Stimulated activated CD4-positive, alpha-beta T cell treated with anti-CD3 and anti-CD28 coated beads, Interleukin-12 subunit alpha, Interleukin-12 subunit beta, amount 100 ng/mL, for 48 hours (primary cell): ENCODE measurements at places on chromosomes 2 and 18.

- no peak for DNase-seq
Observed at GRCh38 chr2:119730671-119731177, 29.0 kb upstream of the PTPN4 start.

GRCh38 chr2:171547256-171547655 is 25.0 kb downstream of the CYBRD1 start:
- no peak for DNase-seq

- DNase-seq, result no peak
Observed at GRCh38 chr18:59719544-59720181, 22.4 kb upstream of the CCBE1 start.

DNA sequence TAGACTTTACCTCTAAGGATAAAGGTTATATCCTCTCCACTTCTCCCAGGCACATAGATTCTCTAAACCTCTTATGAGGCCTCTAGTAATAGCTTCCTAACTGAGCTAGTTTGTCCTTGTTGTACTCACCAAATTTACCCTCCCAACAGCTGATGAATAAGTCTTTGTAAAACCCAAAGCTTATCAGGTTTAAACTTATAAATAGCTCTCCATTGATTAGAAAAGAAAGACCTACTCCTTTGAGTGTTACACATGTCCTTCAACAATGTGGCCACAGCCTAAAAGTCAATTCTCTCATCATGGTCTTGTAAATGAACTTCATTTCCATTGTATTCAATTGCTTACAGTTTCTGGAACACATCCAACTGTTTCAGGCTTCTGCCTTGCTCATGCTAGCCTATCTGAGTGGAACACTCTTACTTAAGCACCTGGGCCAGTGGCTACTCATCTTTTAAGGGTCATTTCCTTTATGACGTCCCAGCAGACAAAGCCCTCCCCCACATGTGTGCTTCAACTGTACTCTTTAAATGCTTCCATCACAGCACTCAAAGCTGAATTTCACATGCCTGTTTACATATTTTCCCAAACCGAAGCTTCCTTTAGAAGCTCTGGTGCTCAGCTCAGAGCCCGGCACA is 131.6 kb downstream of the CDH2 start:
- no peak for DNase-seq

DNA sequence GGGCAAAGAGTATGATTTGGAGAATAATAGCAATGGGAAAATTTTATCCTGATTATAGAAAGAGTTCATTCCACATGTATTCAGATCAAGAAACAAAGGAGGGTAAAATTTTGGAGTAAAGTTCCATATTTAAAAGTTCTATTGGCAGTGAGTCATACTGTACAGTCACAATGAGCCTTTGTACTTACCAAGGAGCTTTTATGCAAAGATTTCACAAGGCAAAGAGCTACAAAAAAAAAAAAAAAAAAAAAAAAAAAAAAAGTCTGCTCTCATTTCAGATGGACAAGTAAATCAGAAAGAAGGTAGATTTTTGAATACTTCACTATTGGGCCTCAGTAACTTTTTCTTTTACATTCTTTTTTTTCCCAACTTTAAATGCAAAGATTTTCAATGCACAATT is 1802.2 kb upstream of the PIK3C3 start:
- DNase-seq, result no peak

DNA sequence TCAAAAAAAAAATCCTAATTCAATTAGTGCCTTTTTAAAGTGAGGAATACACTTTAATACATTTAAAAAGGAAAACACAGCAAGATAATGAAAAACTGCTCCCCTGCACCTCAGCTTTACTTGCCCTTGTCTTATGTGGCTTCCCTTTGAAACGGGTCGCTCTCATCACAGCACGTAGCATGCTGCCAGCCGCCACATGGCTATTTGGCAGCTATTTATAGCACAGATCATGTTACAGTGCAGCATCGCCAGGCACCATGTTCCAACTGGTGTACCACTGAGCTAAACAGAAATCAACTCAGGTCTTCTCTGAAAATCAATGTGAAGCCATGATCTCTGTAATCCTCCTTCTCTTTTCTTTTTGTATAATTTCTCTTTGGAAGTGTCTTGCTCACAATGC is 65.1 kb downstream of the TMEM182 start:
- DNase-seq, result no peak

DNA sequence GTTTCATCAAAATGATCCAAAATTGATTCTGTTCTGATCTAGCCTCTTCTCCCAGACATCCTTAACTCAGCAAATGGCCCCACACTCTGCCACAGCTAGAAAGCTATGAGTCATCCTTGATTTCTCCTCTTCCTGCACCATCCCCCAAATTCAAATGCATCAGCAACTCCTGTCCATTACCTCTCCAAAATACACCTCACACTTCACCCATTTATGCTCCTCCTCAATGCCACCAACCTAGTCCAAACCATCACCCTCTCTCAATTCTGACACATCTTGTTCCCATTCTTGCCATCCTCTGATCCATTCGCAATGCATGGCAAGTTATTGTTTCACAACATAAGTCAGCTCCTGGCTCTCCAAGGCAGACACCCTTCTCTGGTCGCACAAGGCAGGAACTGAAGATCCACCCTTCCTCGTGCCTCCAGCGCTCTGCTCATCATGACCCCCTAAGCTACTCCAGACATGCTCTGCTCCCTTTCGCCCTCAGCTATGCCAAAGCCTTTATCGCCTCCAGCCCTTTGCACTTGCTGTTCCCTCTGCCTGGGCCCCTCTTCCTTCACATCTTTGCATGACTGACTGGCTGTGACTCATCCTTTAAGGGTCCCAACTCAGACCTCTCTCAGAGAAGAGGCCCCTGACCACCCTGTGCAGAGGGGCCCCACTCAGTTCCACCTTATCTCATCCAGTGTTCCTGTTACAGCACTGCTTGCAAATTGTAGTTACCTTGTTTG is 83.6 kb downstream of the MREG start:
- no peak for DNase-seq

DNA sequence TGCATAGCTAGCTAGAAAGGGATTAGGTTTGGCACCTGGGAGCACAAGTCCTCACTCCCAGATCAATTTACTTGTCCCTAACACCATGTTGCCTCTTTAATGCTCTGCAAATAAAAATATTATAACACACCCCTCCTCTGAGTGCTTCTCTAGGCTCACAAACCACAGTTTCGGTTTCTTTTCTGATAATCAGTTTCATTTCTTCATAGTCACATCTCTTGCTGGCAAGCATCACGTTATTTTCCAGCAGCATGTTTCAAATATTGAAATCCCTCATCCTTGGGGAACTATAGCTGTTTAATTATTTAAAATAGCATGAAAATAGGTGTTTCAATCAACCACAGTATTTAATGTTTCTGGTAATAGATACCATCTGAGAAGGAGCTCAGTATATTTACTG is 13.9 kb upstream of the SMCHD1 start:
- DNase-seq, result no peak

GRCh38 chr2:127032621-127033020 is 74.3 kb downstream of the BIN1 start:
- no peak for DNase-seq

DNA sequence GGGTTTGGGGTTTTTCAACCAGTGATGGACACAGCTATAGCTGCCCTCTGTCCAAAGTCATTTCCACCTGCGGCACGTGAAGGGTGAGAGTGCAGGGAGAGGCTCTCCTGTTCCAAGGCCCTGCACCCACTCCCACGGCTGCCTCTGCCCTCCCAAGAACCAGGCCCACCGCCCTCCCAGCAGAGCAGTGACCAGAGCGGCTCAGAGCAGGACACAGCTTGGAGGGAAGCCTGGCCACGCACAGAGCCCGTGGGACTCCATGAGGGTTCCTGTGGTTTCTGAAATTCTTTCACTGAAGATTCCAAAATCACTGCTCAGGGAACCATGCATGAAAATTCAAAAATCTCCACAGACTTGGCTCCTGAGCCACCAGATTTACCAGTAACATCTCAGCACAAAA is 67.3 kb upstream of the SALL3 start:
- no peak for DNase-seq

- DNase-seq, result no peak
Observed at GRCh38 chr2:60867848-60868247, 13.5 kb upstream of the REL start.

DNA sequence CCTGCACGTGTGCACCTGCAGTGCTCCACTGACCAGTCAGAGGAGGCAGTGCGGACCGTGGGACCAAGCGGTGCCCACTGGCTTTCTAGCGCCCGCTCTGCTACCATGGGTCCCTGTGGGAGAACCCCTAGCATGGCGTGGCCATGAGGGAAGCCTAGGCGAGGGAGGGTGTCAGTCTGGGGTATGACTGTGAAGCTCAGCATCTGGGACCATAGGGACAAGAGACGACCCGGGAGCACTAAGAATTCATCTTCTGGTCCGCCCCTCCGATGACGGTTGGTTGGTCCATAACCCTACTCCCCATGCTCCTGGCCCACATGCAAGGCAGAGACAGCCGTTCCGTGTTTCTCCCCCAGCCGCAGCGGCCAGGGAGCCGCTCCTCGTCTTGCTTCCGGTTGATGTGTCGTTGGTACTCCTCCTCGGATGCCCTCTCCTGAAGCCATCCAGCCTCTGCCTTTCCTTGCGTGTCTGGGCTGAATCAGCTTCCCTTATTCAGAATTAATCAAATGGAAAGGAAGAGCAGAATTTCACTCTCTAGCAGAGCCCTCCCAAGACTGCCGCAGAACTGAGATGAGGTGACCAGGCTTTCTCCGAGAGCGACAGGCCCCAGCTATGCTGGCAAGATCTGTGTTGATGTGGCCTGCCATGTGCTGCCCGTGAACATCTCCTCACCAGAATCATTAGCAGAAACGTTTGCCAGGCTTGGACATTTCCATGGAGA is 23.0 kb downstream of the COX7A2L start:
- no peak for DNase-seq

- DNase-seq, result no peak
Observed at GRCh38 chr2:189424961-189425360, 16.3 kb upstream of the WDR75 start.

DNA sequence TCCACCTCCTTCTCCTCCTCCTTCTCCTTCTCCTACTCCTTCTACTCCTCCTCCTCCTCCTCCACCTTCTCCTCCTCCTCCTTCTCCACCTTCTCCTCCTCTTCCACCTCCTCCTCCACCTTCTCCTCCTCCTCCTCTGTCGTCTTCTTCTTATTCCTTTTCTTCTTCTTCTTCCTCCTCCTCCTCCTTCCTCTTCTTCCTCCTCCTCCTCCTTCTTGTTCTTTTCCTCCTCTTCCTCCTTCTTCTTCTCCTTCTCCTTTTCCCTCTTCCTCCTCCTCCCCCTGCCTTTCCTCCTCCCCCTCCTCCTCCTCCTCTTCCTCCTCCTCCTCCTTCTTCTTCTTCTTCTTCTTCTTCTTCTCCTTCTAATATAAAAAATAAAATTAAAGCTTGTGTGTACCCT is 971.2 kb upstream of the PIK3C3 start:
- DNase-seq, result no peak

DNA sequence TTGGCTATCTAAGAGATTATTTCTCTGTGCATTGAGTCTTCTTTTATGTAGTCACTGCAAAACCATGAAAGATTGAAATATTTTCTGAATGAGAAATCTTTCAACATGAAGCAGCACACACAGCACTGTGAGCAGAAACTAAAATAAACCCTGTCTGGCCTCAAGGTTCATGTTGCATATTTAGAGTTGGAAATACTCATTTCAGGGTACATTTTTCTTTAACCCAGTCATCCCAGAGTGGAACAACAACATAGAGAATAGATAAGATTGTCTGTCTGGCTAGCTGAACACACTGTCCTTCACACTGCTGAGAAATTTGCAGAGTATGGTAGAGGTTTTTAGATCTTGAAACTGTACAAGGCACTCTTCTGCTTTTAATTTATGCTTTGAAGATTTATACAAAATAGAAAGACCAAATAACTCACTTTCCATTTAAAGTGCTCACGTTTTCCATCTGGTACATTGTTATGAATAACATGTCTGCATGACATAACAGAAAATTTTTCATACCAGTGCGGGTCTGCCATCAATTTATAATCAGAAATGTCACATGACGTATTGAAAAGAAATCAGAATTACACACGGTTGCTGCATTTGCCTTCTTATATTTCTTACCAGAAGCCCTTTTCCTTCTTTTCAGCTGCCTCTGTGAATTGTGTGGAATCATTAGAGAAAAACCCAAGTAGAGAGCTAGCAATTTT is 25.0 kb upstream of the FN1 start:
- no peak for DNase-seq

- no peak for DNase-seq
Observed at GRCh38 chr2:190343536-190344275, at the start of gene INPP1. Gene INPP1 (plus strand): TSS chr2:190343589. CDS start chr2:190360103, 16,514 bp downstream.

DNA sequence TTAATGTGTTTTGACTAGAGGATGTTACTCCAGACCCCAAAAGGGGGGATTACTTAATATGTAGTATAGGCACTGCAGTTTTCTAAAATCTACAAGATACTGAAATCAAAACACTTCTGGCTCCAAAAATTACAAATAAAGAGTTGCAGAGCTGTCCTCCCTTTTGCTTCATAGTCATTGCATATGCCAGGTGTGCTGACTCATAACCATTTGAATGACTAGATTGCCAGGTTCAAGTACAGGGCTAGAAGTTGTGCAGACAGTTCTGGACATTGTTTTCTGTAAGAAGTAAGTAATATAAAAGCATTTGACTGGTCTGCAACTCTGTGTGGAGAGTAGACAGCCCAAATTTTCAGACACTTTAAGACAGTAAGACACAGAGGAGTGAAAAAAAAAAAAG is 6.7 kb downstream of the CWC22 start:
- no peak for DNase-seq

GRCh38 chr2:15840148-15840547 is 100.2 kb upstream of the MYCN start:
- no peak for DNase-seq

DNA sequence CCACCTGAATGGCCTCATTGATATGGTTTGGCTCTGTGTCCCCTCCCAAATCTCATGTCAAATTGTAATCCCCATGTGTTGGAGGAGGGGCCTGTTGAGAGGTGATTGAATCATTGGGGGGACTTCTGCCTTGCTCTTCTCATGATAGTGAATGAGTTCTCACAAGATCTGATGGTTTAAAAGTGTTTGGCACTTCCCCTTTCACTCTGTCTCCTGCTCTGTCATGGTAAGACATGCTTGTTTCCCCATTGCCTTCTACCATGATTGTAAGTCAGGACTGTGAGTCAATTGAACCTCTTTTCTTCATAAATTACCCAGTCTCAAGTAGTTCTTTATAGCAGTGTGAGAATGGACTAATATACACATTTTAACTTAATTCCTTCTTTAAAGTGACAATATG is 146.8 kb upstream of the KCNJ3 start:
- no peak for DNase-seq

- DNase-seq, result no peak
Observed at GRCh38 chr2:186771850-186772463, 77.0 kb downstream of the ZSWIM2 start.

- DNase-seq, result no peak
Observed at GRCh38 chr2:100193291-100193710, 50.9 kb upstream of the AFF3 start.
